ENCODE measurements at places on chromosomes 2 and 18.

- DNase-seq, result no peak
Measured at GRCh38 chr2:131056204-131056931, 36.9 kb downstream of the FAM168B start.

- peak; percentile 43 for DNase-seq
Measured at GRCh38 chr18:26307161-26307773, 81.0 kb downstream of the TAF4B start.

DNA sequence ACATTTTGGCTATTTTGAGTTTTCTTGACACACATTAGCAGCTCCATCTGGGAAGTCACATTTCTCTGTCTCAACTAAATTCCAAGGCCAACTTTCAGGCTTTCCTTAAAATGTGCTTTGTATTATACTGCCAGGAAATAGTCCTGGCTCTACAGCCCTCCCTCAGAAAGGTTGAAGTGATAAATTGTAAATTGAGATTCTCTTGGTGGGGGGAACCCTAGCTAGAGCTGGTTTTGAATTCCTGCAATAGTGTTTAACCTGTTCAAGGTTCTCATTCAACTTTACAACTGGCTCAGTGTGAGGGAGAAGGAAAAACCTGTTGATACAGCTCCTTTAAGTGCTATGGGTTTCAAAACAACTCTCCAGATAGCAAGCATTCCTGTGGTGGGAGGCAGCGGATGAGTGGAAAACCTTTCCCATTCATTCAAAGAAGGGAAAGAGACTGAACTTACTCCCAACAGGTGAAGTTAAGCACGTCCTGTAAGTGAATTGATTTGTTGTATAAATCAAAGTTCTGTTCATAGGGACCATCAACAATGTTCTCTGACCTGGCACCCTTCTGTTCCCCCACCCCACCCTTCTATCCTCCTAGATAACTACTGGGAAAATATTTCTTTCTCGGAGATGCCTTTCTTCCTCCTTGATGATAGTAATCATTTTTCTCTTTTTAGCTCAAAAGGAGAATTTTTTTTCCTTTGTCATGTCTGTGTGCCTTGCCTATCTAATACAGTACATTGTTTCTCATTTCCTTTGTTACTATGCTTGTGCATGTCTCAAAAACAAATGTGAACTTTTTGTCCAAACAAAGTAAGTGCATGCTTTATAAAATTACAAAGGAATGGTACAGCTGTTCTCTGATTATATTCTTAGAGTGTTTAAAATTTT is 44.2 kb upstream of the SLC39A10 start:
- DNase-seq, result no peak

GRCh38 chr2:128714851-128715312 is 396.2 kb upstream of the HS6ST1 start:
- DNase-seq, result no peak

- DNase-seq, result no peak
Measured at GRCh38 chr2:161206471-161207032, 46.3 kb downstream of the TANK start.

GRCh38 chr2:238561230-238561629 is 134.5 kb downstream of the ASB1 start:
- no peak for DNase-seq

- no peak for DNase-seq
Measured at GRCh38 chr2:122523981-122524380, 768.5 kb downstream of the TSN start.

- DNase-seq, result no peak
Measured at GRCh38 chr2:146238254-146238966, 1606.4 kb upstream of the ACVR2A start.

GRCh38 chr18:77635451-77635850 is 385.8 kb downstream of the GALR1 start:
- DNase-seq, result no peak

- DNase-seq, result no peak
Measured at GRCh38 chr18:3015851-3016250, 2.9 kb upstream of the LPIN2 start.

DNA sequence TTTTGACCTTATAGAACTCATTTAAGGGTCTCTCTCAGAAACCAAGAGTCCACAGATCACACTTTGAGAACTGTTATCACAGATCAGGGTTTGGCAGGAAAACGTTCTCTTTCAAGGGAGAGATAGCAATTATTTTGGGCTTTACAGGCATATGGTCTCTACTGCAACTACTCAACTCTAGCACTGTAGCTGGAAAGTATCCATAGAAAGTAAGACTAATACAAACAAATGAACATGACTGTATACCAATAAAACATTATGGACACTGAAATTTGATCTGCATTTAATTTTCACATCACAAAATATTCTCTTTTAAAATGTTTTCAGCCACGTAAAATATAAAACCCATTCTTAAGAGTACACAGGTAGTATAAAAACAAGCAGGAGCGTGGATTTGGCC is 100.5 kb downstream of the TRIP12 start:
- DNase-seq, result no peak

DNA sequence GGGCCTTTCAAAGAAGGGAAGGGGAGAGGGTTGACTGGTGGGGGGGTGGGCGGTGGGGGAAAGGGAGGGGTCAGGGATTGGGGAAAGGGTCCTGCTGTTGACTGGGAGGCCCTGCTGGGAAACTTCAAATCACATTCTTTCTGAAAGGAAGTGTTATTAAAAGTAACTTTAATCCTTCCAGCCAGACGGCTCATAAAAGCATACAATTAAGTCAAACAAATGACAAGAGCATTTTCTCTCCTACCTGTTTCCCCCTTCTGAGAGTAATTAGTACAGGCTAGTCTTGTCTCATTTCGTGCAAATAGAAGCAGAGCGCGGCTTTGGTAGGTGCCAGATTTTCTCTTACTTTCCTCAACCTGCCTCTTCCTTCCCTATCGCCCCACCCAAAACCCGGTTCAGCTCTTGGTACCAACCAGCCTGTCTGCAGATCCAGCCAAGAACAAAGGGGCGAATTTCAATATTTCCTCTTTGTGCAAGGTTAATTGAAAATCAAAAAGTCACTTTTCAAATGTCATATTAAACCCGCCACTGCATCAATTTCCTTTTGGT is 2112.6 kb upstream of the PIK3C3 start:
- no peak for DNase-seq

DNA sequence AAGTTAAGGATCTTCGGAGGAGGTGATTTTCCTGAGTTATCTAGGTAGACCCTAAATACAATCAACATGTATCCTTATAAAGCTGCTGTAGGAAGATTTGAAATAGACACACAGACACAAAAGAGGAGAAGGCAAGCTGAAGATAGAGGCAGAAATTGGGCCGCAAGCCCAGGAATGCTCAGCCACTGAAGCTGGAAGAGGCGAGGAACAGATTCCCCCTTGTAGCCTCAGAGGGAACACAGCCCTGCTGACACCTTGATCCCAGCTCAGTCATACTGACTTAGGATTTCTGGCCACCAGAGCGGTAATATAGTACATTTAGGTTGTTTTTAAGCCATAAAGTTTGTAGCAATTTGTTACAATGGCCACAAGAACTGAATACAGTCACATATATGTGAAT is 90.9 kb downstream of the ETAA1 start:
- DNase-seq, result no peak
